ENCODE measurements at places on chromosomes 16 and 17.
A peak's percentile ranks its signal among the peaks of the same experiment; 100 is the strongest.

- DNase-seq, result no peak
These were observed 529.0 kb upstream of the CDH5 start for GRCh38 chr16:65837464-65837863.

GRCh38 chr17:19332371-19333131 is 30.0 kb downstream of the B9D1 start:
- DNase-seq, result no peak

GRCh38 chr17:35022536-35023063 is 40.9 kb downstream of the RFFL start:
- peak; percentile 82 for DNase-seq

DNA sequence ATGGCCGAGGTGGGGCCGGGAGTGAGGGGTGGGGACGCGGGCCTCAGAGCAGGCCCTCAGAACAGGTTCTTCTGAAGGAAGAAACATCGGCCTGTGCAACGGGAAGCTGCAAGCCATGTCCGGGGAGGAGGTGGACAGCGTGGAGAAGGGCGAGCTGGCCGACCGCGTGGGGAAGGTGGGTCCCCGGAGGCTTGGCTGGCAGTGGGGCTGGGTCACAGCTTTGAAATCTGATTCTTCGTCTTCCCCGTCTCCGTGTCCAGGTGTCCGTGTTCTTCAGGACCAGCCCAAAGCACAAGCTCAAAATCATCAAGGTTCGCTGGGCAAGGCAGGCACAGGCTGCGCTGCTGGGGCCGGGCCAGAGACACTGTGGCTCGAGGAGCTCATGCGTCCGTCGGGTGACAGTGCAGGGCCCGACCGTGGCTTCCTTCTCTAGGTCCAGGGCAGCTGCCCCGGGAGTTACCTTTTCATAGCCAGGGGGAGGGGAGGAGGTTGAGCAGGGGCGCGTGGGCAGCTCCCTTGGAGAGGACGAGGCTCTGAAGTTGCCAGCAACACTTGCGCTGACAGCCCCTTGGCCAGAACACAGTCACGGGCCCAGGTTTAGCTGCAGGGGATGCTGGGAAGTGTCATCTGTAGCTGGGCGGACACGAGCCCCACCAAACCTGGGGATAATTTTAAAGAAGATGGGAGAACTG is 51.3 kb downstream of the MEAK7 start:
- DNase-seq, result no peak

GRCh38 chr17:61444075-61444474 is 8.1 kb upstream of the TBX4 start:
- DNase-seq, result no peak

DNA sequence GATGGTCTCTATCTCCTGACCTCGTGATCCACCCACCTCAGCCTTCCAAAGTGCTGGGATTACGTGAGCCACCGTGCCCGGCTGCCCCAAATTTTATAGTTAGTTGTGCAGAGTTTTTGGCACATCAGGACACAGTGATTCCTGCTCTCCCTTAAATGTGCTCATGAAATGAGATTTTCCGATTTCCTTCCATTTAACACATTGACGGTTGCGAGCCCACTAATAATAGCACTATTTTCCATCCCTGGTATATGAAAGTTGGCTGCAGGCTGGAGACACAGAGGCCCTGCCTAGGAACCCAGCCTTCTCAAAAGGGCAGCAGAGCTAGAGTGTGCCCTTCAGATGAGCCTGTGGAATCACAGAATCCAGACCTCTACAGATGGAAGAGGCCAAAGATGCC is 17.4 kb upstream of the MYH10 start:
- DNase-seq, result no peak

- no peak for DNase-seq
These were observed 318.4 kb downstream of the SEC14L1 start for GRCh38 chr17:77459018-77459755.

DNA sequence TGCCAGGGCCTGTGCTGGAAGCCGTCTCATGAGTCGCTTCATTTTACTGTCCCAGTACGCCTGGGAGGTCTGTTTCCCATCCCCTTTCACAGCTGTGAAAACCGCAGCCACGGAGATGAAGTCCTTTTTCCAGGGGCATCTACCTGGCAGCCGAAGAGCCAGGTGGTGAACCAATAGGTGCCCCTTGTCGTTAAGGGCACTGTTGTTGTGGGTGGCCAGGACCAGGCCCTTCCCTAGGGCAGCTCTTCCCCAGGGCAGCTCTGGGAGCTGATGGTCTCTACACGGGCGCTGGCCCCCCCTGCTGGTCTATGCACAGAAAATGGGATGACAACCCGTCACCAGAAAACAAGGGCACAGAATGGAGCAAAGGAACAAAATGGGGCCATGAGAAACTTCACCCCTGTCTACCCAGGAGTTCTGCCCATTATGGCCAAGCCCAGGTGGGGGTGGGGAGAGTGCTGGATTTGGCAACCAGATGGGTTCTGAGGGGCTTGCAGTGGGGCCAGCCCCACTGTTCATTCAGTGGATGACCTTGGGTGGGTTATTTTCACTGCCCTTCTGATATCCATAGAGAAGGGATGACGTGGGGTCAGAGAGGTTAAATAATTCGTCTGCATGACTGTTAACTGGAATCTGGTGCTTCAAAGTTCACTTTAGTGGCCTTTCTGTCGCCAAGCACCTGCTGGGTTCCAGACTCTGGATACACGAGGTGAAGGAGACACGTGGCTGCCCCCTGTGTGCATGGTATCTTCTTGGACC is 11.5 kb downstream of the RMI2 start:
- peak; percentile 51 for DNase-seq

- no peak for DNase-seq
These were observed 18.1 kb downstream of the CLTC start for GRCh38 chr17:59637611-59638310.

DNA sequence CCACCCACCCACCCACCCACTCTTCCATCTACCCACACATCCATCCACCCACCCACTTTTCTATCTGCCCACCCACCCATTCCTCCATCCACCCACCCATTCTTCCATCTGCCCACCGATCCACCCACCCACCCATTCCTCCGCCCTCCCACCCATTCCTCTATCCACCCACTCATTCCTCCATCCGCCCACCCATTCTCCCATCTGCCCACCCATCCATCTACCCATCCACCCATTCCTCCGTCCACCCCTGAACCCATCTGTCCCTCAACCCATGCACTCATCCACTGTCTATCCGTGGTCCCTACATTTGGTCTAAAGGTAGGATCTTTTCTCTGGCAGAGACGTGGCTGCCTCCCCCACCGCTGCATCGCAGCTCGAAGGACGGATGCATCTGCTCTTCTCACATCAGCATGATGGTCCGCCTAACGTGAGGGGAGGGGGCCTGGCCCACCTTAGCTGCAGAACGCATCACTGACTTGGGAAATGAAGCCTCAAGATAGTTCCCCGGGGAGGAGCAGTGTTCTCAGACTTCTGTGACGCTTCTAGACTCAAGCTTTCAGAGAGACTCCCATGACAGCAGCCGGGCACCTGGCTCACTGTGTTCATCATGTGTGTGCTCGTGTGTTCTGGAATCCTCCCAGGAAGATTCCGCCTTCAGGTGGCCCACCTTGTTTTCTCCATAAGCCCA is 17.2 kb upstream of the GSE1 start:
- no peak for DNase-seq

GRCh38 chr16:85027349-85027957 is at the start of gene KIAA0513:
KIAA0513 (plus strand) TSS chr16:85027795; CDS start chr16:85067072, 39,277 bp downstream.
- DNase-seq, result peak; percentile 98

DNA sequence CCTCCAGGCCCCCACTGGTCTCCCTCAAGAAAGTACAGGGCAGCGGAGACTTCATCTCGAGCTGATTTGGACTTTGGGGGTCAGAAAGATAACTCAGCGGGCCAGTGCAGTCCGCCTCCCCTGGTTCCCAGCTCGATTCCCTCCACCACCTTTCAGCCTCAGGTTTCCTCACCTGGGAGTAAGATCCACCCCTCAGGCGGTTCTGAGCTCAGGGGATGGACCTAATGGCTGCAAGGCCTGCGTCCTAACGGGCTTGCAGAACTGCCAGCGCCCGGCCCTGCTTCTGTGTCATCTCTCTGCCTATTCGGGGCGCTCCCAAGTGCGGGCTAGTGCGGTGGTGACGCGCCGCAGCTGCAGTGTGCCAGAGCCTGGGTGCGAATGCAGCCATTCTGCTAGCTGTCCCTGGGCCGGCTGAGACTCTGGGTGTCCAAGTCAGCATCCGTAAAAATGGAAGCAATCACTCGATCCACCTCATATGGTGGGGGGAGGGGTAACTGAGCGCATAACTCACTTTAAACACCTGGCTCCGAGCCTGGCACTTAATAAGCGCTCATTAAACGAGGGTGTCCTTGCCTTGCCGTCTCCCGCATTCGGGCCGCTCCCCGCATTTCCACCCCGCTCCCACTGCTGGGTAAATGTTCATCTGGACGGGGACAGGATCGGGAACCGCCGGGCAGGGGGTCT is 129.6 kb upstream of the LHX1 start:
- no peak for DNase-seq

DNA sequence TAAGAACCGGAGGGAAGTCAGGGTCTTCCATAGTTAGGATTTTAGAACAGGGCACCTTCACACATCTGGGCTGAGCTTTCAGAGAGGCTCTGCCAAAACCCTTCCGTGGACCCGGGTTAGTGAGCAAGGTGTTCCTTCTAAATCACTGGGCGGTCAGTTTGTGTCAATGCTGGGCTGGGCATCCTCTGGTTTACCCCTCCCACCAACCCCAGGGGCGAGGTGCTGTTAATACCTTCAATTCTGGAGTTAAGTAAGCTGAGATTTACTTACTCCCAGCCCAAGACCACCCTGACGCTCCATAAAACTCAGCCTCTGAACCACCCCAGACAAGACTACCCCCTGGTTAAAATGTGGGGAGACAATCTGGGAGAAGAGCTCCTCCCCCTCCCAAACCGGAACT is 1.0 kb downstream of the TMEM92 start:
- no peak for DNase-seq

DNA sequence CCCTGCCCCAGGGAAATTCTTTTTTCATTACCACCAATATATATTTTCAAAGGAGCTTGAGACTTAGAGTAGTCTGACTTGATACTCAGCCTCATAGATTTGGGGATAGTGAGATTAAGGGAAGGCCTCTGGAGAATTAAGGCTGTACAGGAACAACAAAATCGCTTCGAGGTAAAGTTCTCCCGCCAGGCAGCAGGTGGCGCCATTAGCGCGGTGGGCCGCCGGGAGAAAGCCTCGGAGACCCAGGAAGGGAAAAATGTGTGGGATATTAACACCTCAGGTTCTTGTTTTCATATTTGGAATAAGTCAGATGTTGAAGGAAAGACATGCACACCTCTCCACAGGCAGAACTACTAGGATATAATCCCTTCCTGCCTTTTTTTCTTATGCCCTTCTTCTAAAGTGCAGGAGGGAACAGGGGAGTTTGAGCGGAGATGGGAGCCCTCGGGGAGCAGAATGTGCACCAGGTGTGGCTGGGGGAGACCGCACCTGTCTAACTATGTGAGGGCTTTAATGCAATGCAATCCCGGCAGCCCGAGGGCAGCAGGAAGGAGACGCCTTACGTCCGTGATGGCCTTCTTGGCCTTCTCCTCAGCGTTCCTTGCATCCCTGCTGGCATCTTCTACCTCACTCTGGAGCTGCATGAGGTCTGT is 25.9 kb downstream of the MYH3 start:
- DNase-seq, result no peak

DNA sequence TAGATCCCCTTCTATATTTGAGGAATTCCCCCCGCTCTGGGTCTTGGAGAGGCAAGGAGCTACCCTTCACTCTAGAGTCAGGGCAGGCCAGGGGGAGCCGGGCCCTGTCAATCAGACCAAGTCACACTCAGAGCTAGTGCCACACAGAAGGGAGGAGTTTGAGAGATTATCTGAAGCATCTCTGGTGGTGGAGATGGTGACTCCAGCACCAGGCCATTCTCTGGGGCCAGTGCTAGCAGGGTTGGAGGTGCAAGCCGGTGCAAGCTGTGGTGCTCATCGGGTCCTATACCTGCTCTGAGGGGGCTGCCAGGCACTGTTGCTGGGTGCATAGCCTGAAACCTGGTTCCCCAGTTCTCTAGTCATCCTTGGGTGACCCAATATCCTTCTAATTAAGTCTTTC is 201.2 kb downstream of the COPRS start:
- DNase-seq, result peak; percentile 37

- no peak for DNase-seq
These were observed 63.1 kb downstream of the ZDHHC7 start for GRCh38 chr16:84947996-84948850.

DNA sequence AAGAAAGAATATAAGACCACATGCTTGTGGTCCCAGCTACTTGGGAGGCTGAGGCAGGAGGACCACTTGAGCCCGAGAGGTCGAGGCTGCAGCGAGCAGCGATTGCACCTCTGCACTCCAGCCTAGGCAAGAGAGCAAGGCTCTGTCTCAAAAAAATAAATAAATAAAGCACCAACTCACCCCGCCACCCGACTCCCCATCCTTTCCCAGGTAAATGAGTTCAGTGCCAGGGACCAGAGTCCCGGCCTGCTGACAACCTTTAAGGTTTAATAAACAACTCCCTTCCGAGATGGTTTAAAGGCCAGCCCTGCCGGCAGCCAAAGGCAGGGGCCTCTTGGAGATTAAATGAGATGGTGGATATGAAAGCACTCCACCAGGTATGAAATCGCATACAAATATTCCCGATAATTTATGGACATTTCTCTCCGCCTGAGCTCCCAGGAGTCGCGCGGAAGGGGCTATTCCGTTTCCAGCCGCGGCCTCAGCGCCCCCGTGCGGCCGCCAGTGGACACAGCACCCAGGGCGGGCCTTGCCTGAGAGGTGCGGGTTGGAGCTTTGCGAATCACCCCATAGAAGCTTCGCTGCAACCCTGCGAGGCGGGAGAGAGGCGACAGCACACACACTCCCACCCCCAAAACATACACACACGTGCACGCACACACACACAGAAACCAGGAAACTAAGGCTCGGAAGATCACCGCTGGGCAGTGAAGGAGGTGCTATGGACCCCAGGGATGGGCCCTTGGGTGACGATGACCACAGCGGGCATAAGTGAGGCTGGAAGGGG is 4.0 kb upstream of the RPL38 start:
- DNase-seq, result peak; percentile 74

DNA sequence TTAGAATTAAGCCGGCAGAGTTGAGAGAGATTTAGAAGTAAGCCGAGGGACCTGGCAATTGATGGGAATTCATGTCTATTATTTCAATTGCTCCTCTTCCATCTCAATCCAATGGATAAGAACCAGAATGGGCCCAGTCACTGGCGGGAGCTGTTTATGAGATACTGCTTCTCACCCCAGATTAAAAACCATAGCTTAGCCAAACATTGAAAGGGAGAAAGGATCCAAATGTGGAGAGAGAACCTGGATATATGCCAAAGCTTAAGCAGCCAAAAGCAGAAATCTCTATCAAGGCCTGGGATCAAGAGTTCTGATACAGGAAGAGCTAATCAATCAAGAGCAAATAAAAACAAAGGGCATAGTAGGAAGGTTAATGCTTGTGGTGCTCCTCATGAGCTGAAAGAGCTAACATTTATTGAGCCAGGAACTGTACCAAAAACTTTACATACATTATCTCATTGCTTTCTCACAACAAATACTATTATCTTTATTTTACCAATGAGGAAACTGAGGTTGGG is 2.8 kb downstream of the SLFN12L start:
- no peak for DNase-seq
